Amniotic stem cell (primary cell): ENCODE measurements at places on chromosomes 6 and 20.

DNA sequence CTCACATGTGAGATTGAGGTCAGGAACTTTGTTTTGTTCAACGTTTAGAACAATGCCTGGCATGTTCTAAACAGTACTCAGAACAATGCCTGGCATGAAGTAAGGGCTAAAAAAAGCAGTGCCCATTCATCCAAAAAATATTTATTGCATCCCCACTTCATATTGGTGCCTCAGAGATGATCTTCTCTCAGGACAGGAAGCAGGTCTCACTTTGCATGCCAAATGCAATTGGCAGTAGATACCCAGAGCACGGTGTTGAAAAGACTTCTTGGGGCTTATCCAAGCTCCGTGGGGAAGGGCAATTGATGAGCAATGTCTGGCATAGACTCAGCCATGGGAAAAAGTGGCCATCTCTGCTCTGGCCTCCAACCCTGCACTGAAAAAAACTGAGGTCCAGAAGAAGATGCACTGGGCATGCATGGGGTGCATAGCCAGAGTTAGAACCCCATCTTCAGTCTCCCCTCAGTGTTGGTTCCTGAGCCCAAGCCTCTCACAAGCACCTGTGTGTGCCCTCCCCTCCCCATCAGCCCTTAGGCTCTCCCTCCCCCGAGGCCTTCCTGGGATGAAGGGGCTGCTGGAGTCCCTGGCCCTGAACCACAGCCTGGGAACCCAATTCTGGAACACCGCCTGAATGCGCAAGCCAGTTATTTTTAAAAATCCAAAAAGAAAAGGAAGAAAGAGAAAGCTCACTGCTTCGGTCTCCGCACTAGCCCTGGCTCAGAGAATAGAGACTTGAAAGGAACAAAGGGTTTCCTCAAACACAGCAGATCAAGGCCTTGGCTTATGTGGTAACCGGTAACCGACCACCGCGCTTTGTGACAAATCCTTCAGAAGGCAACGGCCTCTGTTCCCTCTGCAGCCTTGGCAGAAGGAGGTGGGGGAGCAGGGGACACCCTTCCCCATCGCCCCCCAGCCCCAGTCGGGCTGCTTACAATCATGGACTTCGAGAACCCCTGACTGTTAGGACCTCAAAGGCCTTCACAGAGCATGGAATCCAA, 78.5 kb upstream of the SIRPA start:
- no peak for DNase-seq

DNA sequence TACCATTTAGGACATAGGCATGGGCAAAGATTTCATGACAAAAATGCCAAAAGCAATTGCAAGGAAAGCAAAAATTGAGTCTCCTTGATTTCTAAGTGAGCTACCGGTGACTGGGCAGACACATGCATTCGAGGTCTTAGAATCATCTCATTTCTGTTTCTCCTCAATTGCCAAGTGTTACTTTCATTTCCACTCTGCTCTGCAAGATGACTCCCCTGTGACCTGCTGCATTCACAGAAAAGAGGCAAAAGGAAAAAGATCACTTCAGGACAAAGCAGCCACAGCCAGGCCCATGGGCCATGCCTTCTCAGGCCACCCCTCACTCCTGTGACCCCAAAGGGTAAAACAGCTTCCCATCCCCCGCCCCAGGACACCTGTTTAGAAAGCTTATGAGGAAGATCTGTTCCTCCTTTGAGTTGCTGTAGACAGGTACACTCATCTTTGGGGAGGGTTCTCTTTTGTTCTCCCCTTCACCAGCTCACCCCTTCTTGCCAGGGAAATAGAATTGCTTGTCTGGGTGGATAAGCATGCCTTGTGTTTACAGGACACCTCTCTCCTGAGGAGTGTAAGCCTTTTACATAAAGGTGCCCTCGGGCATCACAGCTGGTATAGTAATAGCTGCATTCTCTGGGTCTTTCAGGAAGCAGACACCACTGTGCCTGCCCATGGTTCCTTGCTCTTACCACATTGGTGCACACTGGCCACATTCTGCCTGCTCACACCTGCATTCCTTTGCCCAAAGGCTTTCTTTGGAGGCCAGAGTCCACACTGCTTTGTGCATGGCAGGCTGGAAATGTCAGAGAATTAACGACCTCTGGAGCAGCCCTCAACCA, 105.0 kb downstream of the SLC24A3 start:
- no peak for DNase-seq

DNA sequence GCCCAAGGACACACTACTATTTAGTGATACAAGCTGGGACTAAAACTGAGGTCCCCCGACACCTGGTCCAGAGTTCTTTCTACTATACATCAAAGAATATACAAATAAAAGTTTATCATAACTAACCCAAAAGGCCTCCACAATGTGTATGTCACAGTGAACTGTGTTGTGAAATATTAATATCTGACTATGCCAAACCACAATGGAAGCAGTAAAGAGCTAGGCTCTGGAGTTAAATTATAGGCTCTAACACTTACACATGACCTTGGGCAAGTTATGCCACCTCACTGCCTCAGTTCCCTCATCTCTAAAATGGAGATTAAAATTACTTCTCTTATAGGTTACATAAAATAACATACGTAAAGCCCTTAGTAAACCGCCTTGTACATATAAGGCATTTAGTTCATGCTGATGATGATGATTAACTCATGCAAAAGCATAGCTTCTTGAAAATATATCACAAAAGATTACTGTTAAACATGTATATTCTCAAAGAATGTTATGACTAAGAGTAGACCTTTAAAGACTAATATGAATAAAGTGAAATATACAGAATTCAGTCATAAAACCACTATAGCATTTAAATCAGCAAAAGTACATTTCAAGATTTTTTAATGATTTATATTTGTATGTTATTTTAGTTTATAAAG, 5.7 kb downstream of the SUPT3H start:
- DNase-seq: no peak

DNA sequence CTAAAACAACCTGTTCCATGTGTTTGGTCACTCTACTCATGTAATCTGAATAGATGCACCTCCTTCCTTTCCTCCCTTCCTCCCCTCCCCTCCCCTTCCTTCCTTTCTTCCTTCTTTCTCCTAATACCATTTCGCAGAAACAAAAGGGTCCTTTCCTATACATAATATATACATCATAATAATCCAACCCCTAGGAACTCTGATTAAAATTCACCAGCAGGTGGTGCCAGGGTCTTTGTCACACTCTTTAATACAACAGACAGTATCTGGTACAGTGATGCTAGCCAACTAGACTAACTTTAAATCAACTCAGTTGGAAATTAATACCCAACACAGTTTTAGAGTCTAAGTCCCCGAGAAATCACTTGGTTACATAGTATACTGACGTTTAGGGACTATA, 181.2 kb upstream of the SHLD1 start:
- no peak for DNase-seq

- no peak for DNase-seq
These were observed 207.4 kb downstream of the LRFN2 start for GRCh38 chr6:40379811-40380210.

DNA sequence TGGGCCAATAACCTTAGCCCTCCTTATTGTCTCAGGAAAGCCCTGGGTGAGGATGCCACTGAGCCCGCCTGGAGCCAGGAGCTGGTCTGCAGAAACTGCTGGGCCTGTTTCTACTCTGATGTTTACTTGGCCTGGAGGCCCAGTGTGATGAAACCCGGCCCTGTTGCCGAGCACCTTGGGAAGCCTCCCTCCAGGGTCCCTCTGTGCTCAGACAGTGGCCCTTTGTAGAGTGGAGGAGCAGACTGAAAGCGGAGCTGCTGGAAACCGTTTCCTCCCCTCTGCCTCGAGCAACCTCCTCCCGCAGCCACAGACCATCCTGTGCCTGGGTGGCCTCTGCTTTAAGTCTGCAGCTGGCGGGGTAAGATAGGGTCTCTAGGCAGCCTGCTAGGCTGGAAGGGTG, 84.1 kb upstream of the EPB41L1 start:
- no peak for DNase-seq

- DNase-seq: no peak
These were observed 27.1 kb downstream of the SPACA1 start for GRCh38 chr6:88074791-88075190.

- DNase-seq: no peak
These were observed 41.0 kb downstream of the TMEM242 start for GRCh38 chr6:157282284-157282683.

DNA sequence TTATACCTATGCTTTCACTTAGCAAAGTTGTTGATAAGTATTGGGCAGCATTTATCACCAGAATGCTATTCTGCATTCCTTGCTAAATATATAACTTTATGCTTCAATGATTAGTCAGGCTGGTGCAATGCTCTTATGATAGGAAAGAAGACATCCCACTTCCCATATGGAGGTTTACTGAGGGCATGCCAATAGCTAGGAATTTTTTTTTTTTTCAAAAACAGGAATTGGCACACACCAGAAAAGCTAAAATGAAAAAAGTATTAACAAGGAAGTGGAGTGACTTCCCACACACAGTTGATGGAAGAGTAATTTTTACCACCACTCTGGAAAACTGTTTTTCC, 90.8 kb downstream of the FRK start:
- DNase-seq: no peak

DNA sequence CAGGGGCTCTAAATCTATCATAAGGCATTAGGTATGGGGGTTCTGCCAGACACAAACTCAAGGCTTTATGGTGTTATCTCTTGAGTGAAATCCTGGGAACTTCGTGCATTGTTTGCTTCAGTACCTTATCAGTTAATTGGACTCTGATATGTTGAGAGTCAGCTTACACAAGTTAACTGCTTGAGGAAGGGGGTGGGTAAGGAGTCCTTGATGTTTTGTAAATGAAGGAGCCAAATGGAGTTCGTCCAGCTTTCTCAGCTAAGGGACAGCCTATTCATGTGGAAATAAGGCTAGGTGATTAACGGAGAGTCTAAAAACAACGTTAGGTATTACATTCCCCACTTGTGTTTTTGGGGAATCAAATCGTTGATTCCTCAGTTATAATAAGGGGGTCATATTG, 157.4 kb downstream of the TRIM27 start:
- DNase-seq: no peak

GRCh38 chr6:84018453-84019061, 15.0 kb upstream of the MRAP2 start:
- DNase-seq: no peak

- DNase-seq: no peak
These were observed 868 bp downstream of the LTV1 start for GRCh38 chr6:143844006-143844405.

DNA sequence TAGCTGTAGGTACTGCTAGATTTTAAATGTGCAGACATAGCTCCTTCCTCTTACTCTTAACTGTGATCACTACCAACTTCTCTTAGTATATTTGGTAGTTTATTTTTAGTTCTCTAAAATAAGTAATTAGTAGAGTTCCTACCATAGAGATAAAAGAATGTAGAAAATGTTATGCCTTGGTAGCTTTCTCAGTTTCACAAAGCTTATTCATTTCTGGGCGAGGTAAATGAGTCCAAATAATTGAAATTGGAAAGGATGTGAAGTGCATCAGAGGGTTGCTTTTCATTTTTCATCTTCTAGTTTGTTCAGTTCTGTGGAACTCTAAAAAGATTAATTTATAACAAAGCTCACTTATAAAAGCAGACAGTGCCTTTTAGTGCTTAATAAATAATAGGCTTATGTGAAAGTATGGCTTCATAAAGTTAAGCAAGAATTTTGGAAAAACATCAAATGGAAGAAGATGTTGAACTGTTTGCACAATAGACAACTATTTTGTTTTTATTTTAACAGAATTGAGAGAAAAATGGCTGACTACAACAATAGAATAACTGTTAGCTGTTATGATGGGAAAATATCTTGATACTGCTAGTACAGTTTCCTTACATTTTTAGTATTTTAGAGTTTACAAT, 303.7 kb downstream of the UTRN start:
- no peak for DNase-seq

- DNase-seq: no peak
These were observed 94.5 kb downstream of the ZMYND8 start for GRCh38 chr20:47262008-47262364.

- no peak for DNase-seq
These were observed 4.0 kb downstream of the TTPAL start for GRCh38 chr20:44479643-44480042.

- no peak for DNase-seq
These were observed 14.0 kb upstream of the GSTA4 start for GRCh38 chr6:53009056-53009455.

DNA sequence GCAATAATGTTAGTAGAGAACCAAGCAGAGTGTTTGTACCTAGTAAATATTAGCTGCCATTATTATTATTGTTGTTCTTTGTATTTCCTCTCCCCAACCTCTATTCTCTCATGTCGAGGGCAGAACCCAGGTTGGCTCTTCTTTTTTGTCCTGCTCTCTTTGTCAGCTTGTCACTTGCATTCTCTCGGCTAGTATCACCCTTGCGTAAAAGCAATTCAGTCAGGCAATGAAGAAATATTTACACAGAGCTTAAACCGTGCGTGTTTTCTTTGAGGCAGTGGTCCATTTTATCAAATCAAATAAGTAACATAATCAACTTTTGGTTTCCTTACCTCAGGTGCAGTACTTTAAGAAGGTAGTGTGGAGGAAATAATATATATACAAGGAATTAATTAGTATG, 83.9 kb downstream of the TULP4 start:
- DNase-seq: no peak

- no peak for DNase-seq
These were observed 48.9 kb downstream of the CDK5RAP1 start for GRCh38 chr20:33352258-33353012.

DNA sequence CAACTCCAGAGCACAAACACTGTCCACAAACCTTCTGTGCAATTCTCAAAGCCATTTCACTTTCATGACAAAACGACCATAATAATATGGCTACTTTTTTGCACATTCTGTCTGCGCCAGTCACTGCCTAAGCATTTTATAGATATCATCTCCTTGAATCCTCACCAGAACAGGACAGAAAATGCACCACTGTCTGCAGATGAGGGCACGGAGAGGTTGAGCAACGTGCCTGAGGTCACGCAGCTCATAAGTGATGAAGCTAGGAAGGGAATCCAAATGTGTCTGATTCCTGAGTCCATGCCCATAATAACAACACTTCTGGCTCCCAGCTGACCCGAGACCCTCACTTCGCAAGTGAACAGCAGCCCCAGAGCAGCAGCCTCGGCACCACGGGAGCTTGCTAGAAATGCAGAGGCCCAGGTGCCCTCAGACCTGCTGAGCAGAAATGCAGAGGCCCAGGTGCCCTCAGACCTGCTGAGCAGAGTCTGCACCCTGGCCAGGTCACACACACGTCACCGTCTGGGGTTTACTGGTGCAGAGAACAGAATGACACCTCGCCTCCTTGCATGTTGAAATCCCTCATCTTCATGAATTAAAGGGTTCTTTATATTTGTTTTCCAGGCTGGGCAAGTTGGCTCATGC, 265.2 kb downstream of the BMP7 start:
- DNase-seq: no peak

DNA sequence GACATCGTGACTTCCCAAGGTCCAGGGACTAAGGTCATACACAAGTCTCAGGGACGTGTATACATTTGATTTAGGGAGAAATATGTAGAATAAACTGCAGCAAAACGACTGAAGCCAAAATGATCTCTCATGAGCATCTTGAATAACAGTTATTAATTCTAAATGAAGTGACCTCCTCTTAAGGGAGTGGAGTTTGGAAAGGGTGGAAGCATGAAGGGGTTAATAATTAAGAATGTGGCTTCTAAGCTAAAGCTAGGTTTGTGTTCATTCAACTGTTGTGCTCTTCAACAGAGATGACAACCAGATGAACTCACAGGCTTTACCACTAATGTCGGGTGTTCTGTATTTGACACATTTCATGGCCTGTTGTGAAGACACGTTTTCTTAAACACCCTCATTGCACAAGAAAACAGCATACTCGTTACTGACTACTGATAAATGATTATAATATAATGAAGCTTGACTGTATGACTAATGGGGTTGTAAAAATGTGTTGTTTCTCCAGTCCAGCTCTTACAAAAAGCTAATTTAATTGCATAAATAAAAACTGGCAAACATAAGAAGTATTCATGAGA, 1.5 kb downstream of the PPP1R14C start:
- no peak for DNase-seq

GRCh38 chr6:157060440-157060952, 262.8 kb downstream of the TMEM242 start:
- no peak for DNase-seq
